ENCODE measurements at places on chromosomes 7 and 10. TPM values are rescaled to one million over a fixed set of nuclear protein-coding genes. Genes with fewer than 3 reads are reported as not detected.

The WNT16 gene
- total RNA-seq: not detected

- DNase-seq: peak; percentile 82
Measured at GRCh38 chr10:79196470-79197461, 128.0 kb downstream of the ZMIZ1 start.

DNA sequence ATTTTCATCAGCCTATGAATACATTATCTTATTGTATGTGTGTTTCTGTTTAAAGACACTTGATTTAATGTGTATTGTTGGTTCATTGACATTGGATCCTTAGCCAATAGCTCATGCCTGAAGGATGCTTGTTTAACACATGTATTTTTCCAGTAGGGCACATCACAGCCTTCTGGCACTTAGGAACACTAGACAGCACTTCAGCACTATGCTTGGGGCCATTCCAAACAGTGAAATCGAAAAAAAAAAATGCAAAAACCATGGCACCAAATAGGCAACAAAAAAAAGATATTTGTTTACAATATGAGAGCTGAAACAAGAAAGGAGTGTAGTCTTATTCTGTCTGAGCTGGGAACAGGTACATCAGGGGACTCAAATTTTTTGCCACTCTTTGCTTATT lies 262.8 kb downstream of the SLC25A13 start:
- no peak for DNase-seq

The JCAD gene
- 0.58 TPM for total RNA-seq

- DNase-seq: no peak
Measured at GRCh38 chr10:76950354-76950753, 687.3 kb downstream of the KCNMA1 start.

The LRRD1 gene
- total RNA-seq: not detected

The SEPHS1 gene
- total RNA-seq: 48.9 TPM

DNA sequence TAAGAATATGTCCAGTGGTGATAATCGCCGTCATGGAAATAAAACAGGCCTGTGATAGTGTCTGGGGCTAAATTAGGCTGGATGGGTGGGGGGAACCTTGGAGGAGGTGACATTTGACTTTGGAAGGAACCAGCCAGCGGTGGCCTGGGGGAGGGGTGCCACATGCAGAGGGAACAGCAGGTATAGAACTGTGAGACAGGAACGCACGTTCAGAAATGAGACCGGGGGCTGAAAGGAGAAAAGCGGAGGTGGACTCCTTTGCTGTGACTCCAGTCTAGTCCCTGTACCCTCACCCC lies 2.6 kb upstream of the CYP26A1 start:
- no peak for DNase-seq

DNA sequence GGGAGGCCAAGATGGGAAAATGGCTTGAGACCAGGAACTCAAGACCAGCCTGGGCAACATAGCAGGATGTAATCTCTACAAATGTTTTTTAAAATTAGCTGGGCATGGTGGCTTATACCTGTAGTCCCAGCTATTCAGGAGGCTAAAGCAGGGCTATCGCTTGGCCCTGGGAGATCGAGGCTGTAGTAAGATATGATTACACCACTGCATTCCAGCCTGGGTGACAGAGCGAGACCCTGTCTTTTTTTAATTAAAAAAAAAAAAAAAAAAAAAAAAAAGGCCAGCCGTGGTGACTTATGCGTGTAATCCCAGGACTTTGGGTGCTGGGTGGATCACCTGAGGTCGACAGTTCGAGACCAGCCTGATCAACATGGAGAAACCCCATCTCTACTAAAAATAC lies 27.4 kb downstream of the MYOF start:
- no peak for DNase-seq

The TSPAN15 gene
- 4.2 TPM for total RNA-seq
